NCI-H2227 treated with DMSO at 0.1 percent for 48 hours (cell line): ENCODE measurements at places on chromosomes 1 and 21.

- DNase-seq: no peak
These were observed 64.4 kb upstream of the BARHL2 start for GRCh38 chr1:90781534-90781933.

- DNase-seq: no peak
These were observed 104.6 kb downstream of the CACNA1E start for GRCh38 chr1:181587870-181588438.

- DNase-seq: no peak
These were observed 79.5 kb downstream of the TNFSF18 start for GRCh38 chr1:172971241-172971640.

DNA sequence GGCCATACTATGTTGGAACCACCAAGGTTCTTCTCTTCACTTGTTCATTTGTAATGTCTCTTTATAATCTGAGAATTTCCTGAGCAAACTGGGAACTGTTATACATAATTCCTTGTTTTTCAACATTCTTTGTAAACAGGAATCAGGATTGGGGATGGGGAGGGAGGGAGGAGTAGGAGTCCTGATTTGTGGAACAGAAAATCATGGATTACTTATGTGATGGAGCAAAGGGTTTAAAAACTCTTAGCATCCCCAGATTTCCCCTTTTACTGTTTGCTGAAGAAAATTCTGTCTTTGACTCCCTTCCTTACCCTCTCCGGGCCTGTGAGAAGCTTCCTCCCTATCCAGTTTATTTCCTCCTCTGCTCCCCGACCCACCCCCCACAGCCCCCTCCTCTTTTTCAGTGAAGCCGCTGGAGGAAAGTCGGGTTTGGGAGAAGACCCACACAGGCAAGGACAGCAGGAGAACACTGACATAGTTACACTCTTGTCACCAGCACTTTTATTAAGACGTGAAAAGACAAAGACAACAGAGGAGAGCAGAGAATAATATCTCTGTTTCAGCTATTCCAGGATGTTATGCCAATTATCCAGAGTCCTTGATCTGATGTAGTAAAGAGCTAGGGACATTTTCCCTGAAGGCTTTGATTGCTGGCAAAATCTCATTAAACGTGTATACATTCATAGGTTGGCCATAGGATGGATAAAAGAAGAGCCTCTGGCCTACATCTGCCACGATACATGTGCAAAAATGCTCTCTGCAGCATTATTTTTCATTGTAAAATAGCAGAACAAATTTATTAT, 4.6 kb upstream of the NBPF1 start:
- DNase-seq: no peak

DNA sequence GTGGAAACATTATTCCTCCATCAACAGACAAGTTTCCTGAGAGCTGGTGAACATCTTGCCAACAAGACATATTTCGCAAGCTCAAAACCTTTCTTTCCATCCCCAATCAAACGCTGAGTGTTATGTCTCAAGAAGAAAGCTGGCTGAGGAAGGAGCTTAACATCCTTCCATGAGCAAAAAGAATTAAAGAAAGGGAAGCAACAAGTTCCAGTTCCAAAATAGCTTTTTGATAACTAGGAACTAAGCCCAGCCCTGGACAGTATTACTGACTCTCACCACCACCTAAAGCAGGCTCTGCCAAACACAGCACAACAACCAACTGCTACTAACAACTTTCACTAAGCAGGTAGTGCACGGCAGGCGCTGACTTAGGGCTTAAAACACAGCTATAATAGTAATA, 50.2 kb downstream of the CAPZB start:
- DNase-seq: no peak

- no peak for DNase-seq
These were observed 792.4 kb upstream of the ADGRL2 start for GRCh38 chr1:81008293-81008692.
